ENCODE measurements at places on chromosomes 11 and 22.
A peak's percentile ranks its signal among the peaks of the same experiment; 100 is the strongest.

GRCh38 chr11:124846070-124846673 lies 19.1 kb upstream of the ROBO3 start:
- DNase-seq: no peak

DNA sequence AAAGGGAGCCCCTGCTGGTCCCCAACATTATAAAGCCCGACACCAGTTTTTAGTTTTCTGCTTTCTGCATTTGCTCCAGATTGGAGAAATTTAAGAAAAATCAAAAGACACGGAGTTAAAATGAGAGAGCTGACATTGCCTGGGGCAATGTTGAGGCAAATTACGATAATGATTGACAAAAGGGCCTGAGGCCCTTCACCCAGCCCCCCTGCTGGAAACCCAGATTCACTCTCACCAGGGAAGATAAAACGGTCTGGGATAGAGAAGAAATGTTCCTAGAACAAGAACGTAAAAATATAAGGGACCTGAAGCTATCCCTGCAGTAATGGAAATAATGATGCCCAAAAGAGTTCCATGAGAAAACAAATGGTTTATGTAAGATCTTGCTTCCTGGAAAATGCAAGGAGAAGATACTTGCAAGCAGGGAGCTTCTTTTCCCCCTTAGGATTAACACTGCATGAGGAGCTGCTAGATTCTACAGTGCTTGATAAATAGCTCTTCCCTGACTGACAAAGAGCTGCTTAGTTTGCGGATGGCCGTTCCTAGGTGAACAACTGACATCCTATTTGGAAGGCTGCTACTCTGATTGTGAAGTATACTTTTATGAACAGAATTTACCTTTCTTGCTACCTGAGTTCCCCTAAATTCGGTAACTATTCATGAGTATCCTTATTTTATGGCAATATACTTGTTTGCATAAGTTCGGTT lies 40.6 kb upstream of the GNAZ start:
- no peak for DNase-seq

GRCh38 chr11:21456186-21456585 lies 736.7 kb upstream of the ANO5 start:
- DNase-seq: no peak

- no peak for DNase-seq
These were observed 4.2 kb downstream of the CHKA start for GRCh38 chr11:68116974-68117373.

DNA sequence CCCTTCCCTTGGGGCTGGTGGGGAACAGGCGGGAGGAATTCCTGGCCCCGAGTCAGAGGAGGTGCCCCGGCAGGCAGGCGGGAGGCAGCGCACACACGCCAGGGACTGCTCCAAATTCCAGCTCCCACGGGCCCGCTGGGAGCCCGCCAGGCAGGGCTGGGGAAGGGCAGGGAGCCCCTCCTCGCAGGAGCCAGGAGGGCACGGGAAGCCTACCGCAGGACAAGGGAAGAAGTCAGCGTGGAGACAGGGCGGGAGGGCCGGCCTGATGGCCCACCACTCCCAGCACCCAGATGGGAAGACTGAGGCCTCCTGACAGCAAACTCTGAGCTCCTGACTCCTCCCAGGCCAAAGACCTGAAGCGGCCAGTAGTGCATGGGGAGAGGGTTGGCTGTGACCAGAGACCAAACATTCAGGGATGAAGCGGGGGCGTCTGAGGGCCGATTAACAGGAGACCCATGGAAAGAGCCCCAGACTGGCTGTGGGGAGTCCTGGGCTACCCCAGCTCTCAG lies 22.4 kb downstream of the RPL3 start:
- DNase-seq: no peak

GRCh38 chr22:16989915-16990314 lies 18.1 kb downstream of the GAB4 start:
- DNase-seq: no peak

DNA sequence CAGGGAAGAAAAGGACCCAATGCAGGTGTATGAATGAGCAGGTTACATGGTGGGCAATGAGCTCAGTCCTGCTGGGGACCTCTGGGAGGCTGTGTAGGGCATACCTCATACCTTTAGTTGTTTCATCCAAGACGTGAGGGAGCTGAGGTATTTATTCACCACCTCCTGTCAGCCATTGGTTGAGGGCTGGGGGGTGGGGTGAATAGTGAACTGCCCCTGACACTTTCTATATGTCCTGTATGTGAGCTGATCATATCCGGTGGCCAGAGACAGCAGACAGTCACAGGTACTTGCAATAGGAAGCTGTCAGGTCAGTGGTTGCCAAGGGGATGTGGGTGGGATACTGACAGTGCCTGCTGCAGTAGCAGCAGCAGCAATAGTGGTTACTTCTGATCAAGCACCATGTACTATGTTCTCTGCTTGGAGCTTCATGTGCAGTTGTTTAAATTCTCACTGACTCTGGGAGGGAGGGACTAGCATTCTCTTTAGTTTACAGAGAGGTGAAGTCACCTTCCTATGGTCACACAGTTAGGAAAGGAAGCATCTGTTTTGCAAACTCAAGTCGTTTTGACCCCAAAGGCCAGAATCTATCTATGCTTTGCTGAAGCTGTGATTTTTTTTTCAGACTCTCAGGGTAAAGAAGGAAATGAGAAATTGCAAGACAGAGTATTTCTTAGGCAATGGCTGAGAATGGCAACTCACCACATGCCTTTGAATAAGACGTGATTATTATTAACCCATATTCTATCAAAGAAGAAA lies 54.0 kb downstream of the MIAT start:
- DNase-seq: no peak

GRCh38 chr22:27100789-27101188 lies 443.4 kb downstream of the MIAT start:
- DNase-seq: no peak

- peak; percentile 72 for DNase-seq
These were observed 5.0 kb downstream of the IGSF22 start for GRCh38 chr11:18720808-18721560.

GRCh38 chr22:30381264-30381663 lies 5.9 kb downstream of the RNF215 start:
- no peak for DNase-seq

- DNase-seq: no peak
These were observed 7.4 kb downstream of the SVIP start for GRCh38 chr11:22822203-22822602.

- no peak for DNase-seq
These were observed 2.6 kb upstream of the PEX26 start for GRCh38 chr22:18075101-18075719.

DNA sequence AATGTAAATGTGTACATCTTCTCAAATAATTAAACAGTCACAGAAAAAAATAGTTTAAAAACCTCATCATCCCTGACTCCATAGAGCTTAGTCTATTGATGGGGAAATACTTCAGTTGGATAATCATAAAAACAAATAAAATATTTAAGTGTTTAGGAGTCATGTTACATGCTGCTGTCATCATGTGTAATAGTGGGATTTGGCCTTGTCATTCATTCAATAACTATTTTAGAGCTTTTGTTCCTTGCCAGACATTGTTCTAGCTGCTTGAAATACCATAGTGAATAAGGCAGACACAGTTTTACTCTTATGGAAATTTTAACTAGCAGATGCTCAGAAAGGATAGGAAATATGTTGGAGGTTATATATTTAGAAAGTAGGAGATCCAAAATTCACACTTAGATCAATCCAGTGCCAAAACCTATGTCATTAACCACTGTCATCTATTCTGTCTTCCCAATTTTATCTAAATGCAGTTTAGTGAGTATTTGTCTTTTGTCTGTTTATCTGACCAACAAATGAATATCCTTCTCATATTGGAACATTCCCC lies 324.7 kb downstream of the CASP12 start:
- no peak for DNase-seq

GRCh38 chr11:124935548-124936514 lies at the start of gene HEPACAM:
TSS of gene HEPACAM (minus strand) at chr11:124936047. CDS start at chr11:124936006, 41 bp downstream.
- DNase-seq: no peak

DNA sequence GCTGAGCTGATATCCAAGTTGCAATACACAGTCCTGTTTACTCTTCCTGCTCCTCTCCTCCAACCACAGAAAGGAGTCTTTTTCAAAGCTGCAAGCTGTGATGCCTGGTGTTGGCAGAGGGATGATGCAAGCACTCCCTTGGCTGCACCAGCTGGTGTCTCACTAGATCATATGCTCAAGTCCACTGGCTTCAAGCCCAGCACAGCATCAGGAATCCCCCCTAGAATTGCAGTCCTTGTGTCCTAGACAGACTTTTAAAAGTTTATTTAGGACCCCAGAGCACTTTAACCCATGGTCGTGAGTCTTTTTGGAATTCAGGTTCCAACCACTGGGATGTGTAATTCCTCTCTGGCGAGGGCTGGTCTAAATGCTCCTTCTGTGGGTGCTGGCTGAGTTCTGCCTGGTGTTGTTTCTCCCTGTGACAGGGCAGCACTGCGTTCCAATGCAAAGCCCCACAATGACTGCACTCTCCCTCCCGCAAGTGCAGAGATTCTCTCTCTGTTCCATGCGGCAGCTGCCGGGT lies 1.9 kb upstream of the HEPN1 start:
- no peak for DNase-seq

GRCh38 chr11:9139628-9140357 lies 48.4 kb upstream of the SCUBE2 start:
- DNase-seq: no peak

GRCh38 chr22:40113696-40114095 lies 64.0 kb upstream of the TNRC6B start:
- no peak for DNase-seq

- DNase-seq: no peak
These were observed 200.4 kb downstream of the SNX19 start for GRCh38 chr11:130715877-130716220.

DNA sequence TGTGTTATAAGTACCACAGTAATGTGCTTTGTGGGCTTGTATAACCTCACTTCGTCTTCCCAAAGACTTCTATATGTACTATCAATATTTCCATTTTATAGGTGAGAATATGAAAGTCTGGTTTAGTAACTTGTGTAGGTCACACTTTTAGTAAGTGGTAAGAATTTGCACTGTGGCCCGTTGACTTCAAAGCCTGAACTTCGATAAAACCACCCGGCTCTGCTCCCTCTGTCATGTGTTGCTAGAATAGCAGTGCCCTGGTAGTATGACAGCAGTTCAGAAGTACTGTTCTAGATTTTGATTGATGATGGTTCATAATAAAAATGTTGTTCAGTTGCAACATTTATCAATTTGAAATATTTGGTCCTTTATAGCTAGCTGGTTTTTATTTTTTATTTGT lies 110.2 kb upstream of the SORL1-AS1 start:
- no peak for DNase-seq

DNA sequence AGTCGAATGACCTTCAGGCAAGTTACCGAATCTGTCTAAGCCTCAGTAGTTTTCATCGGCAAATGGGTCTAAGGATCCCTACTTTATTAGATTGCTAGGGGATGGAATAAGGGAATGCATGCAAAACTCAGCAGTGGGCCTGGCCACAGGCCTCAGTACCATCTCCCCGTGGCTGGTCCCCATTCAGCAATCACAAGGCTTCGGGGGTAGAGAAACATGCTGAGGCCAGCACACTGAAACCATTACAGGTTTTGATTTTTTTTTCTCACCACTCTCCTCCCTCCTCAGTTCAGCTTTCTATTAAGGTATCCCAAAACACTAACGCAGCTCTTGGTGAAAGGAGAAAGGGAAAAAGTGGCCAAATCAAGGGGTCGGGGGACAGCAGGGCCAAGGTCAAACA lies 11.9 kb downstream of the KIRREL3 start:
- DNase-seq: no peak

DNA sequence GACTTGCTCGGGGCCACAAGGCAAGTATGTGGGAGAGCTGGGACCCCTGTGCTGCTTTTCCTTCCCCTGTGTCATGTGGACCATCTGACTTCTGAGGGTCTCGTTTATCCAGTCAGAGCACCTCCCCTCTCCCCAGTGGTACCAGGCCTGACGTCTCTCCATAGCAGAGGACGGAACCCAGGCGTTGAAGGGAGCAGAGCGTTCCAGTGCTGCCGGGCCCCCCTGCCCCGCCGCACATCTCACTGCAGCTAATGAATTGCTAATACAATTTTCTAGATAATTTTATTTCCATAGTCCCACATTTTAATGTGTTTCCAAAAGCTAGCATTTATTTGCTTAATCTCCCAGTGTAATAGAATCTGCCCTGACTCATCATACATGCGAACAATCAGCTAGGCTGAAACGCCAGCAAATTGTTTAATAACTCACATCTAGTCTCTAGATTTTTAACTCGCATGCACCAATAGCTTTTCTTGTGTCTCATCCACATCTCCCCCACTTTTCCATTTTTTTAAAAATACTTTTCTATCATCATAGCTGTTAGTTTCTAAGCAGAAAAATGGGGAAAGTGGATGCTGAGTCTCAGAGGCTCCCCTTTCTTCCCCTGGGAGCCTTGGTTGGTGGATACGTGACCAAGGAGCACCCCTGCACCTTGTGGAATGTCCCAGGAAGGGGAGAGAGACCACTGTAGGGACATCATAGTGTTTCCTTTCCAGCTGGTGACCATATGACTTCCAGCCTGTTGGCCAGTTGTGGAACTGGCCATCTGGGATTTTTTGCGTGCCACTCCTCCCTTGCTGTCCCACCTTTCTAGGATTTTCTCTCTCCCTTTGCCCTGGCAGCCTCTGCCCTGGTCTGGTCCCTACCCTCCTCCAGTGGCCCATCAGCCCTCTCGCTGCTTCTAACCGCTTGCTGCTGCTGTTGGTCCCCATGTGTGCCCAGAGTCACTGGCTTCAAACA lies 58.6 kb upstream of the NNMT start:
- DNase-seq: no peak

GRCh38 chr22:19943082-19944026 lies 1.7 kb upstream of the TXNRD2 start:
- DNase-seq: peak; percentile 63

DNA sequence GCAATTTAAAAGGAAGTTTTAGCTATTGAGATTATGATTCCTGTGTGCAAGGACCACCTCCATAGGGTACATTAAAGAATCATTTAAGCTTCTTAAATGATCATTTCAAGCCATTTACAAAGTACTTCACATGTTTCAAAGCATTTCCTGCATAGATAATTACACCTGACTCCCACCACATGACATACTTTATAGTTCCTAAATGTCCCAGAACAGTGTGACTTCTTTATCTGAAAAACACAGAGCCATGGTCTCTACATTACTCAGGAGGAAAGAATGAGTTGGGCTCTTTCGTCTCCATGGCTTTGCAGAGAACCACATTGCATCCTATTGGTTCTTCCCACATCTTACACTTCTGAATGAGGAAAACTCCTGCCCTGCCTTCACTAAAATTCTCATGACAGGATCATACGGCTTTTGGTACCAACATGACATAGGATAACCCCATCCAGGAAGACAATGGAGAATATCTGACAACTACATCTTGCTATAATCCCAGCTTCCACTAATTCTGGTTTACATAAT lies 88.6 kb downstream of the ETS1 start:
- no peak for DNase-seq

GRCh38 chr22:46047841-46048595 lies 71.1 kb upstream of the WNT7B start:
- peak; percentile 48 for DNase-seq

- no peak for DNase-seq
These were observed 144.0 kb downstream of the SPON1 start for GRCh38 chr11:14106303-14107049.

GRCh38 chr22:17095538-17095937 lies 10.7 kb downstream of the IL17RA start:
- no peak for DNase-seq

Measured in tibial nerve (tissue), 4 donors.